Activated CD4-positive, alpha-beta T cell treated with anti-CD3 and anti-CD28 coated beads for 36 hours (primary cell): ENCODE measurements at places on chromosomes 13 and 19.

DNA sequence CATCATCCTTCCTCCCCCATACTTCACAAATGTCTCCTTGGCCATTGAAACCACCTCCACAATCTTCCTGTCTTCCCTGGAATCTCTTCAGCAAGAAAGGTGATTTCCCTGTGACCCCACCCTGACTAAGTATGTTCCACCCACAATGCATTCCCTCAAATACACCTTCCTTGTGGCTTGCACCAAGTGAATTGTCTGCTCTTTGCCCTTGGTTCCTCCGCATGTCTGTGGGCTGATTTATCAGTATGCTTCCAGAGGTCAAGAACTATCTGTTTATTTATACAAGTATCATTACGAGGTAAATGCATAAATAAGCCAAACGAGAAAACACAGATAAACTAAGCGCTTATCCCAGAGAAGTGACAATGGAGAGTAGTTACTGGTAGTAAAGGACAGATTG lies 45.4 kb upstream of the POMP start:
- DNase-seq, result no peak

- DNase-seq, result no peak
Measured at GRCh38 chr19:29934781-29935180, 7.3 kb upstream of the URI1 start.

GRCh38 chr13:39955560-39955959 lies 300.1 kb downstream of the COG6 start:
- no peak for DNase-seq

GRCh38 chr13:53873558-53873957 lies 844.9 kb downstream of the OLFM4 start:
- DNase-seq, result no peak

- no peak for DNase-seq
Measured at GRCh38 chr13:71935166-71935840, 68.3 kb upstream of the DACH1 start.

DNA sequence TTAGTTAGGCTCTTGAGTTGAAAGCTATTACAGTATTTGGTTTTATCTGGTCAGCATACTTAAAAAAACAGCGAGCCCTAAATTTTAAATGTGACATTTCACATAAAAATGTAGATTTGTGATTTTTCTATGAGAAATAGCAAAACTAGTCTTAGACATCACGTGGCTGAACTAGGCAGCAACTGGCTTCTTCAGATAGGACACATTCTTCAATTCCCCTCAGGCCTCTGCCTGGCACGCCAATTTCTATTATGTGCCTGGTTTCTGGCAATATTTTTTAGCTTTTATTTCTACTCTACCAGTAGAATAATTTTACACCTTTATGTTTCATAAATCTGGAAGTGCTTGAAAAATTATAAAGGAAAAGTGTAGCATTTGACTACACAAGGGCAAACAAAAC lies 433.7 kb downstream of the DIAPH3 start:
- DNase-seq, result no peak

GRCh38 chr19:39546599-39546998 lies 6.6 kb upstream of the EID2 start:
- DNase-seq, result peak; percentile 26

DNA sequence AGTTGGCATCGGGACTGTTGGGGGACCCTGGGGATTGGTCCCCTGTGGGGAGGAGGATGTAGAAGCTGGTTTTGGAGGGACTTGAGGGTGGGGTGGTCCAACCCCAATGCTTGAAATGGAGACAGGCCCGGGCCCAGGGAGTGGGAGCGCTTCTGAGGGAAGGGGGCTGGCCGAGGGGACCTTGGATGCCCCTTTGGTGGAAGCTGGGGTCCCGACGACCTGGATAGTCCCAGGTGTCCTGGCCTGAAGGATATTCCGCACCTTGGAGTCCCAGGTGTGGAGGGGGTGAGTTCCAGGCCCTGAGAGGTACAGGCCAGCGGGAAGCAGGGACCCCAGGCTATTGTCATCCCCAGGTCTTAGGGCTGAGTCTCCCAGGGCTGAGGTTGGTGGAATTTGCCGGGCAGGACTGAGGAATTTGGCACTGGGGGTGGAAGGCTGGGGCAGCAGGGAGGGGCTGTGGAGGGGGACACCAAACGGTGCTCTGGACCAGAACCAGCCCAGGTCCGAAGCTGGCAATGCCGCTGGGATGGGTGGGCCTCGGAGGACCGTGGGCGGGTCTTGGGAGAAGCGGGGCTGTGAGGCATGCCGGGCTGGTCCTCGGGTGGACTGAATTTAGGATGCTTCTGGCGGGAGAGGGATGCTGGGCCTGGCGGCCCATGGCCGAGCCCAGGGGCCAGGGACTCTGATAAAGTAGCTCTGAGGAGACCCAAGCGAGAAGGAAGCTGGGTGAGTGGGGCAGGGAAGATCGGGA lies 1.8 kb downstream of the HDGFL2 start:
- no peak for DNase-seq

GRCh38 chr19:10061717-10062310 lies 24.3 kb upstream of the SHFL start:
- no peak for DNase-seq
